ENCODE measurements at places on chromosomes 11 and 22.

GRCh38 chr11:1573903-1574237 is 1.8 kb upstream of the DUSP8 start:
- peak; percentile 56 for DNase-seq

DNA sequence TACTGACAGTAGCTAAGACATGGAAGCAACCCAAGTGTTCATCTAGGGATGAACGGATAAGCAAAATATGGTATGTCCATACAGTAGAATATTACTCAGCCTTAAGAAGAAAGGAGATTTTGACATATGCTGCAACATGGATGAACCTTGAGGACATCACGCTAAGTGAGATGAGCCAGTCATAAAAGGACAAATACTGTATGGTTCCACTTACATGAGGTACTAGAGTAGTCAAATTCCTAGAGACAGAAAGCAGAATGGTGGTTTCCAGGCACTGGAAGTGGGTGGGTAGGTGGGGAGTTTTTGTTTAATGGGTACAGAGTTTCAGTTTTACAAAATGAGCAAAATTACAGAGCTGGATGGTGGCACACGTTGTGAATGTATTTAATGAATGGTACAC is 18.1 kb downstream of the CHST1 start:
- DNase-seq = no peak

DNA sequence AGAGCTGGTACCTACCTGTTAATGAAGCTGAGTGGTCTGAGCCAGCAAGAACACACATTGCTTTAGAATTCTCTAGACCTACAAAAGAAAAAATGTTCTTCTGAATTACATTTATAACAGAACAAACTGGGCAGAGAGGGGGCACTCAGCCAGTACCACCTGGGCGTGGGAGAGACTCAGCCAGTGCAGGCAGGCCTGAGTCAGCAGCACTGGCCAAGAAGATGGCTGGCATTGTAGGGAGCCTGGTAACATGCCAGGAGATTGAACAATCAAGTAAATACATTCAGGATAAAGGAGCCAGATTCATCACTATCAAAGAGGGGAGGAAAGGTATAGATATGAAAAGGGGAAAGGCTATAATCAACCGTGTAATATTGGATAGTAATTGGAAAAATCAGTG is 19.9 kb downstream of the SERGEF start:
- no peak for DNase-seq

GRCh38 chr11:129346916-129347315 is 28.7 kb upstream of the BARX2 start:
- DNase-seq = no peak

DNA sequence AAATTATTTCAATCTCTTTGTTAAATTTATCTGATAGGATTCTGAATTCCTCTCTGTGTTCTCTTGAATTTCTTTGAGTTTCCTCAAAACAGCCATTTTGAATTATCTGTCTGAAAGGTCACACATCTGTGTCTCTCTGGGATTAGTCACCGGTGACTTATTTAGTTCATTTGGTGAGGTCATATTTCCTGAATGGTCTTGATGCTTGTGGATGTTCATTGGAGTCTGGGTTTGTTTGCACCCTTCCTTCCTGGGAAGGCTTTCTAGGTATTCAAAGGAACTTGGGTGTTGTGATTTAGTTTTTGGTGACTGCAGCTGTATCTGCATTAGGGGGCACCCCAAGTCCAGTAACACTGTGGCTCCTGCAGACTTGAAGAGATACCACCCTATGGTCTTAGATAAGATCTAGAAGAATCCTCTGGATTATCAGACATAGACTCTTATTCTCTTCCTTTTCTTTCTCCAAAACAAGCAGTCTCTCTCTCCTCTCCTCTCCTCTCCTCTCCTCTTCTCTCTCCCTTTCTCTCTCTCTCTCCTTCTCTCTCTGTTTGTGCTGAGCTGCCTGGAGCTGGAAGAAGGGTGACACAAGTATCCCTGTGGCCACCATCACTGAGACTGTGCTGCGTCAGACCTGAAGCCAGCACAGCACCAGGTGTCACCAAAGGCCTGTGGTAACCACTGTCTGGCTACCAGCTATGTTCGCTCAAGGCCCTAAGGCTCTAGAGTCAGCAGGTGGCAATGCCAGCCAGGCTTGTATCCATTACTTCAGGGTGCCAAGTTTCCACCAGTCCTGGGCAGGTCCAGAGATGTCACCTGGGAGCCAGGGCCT is 3.3 kb upstream of the HEPN1 start:
- no peak for DNase-seq

GRCh38 chr11:70415191-70415590 is 16.9 kb downstream of the CTTN start:
- DNase-seq = no peak

Data from activated naive CD8-positive, alpha-beta T cell treated with anti-CD3 and anti-CD28 coated beads, Interleukin-2, amount 10 ng/mL, durations not matched to agents 7 days and 5 days (primary cell).